ENCODE measurements at places on chromosomes 7 and 10. TPM values are rescaled to one million over a fixed set of nuclear protein-coding genes. Genes with fewer than 3 reads are reported as not detected.

DNA sequence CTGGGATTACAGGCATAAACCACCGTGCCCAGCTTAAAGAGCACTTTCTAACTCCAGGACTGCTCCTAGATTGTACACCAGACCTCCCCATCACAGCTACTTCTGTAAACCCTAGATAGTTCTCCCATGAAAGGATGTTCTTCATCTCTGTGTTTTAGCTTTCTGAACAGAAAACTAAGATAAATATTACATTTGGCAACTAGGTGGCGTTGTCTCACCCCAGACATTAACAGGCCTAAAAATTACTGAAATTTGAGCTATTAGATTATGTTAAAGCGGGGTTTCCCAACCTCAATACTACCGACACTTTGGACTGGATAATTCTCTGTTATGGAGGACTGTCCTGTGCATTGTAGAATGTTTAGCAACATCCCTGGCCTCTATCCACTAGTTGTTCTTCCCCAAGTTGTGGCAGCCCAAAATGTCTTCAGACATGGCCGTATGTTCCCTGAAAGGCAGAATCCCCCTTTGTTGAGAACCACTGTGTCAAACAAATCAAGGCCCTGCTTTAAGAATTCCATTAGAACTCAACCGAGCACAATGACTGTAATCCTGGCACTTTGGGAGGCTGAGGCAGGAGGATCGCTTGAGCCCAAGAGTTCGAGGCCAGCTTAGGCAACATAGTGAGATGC lies 19.1 kb downstream of the ATOH7 start:
- DNase-seq, result no peak

GRCh38 chr7:78794101-78794500 lies 659.4 kb downstream of the MAGI2 start:
- DNase-seq, result no peak

GRCh38 chr10:68208424-68209042 lies 23.4 kb downstream of the ATOH7 start:
- no peak for DNase-seq

- DNase-seq, result no peak
These were observed 13.1 kb downstream of the PLCE1 start for GRCh38 chr10:94006591-94007550.

Gene C10orf95
- not detected for total RNA-seq
